ENCODE measurements at places on chromosomes 11 and 22. TPM values are rescaled to one million over a fixed set of nuclear protein-coding genes. Genes with fewer than 3 reads are reported as not detected.
A peak's percentile ranks its signal among the peaks of the same experiment; 100 is the strongest.

- DNase-seq = no peak
- peaks cover 14% of the 10 kb centered on the region for H3K4me1 ChIP-seq
Observed at GRCh38 chr11:111846063-111846462, 25.3 kb downstream of the ALG9 start.

DNA sequence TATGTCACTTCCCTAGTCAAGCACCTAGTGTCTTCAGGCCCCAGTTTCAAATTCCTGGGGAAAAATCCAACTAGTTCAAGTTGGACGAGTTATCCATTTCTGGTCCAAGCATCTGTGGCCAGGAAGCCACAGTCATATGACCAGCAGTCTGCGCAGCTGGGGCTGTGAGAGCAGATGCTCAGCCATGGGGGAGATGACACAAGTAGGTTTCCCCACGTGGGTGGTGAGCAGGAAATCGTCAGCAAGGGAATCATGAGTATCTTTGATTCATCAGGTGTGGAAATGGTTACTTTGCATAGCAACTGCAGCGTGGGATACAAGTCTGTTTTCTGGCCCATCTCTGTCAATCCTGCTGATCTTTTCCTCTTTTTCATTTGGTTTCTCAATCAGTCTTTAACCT is 185.3 kb downstream of the C11orf91 start:
- no peaks in the 10 kb centered on the region for H3K36me3 ChIP-seq
- DNase-seq = peak; percentile 47
- H3K27ac ChIP-seq = no peak overlapping the region

GRCh38 chr22:43901976-43902643 is 10.3 kb upstream of the PNPLA5 start:
- H3K27ac ChIP-seq = no peak overlapping the region
- no peaks in the 10 kb centered on the region for H3K4me1 ChIP-seq
- H3K36me3 ChIP-seq = no peaks in the 10 kb centered on the region
- H3K27me3 ChIP-seq = peaks cover 50% of the 10 kb centered on the region

GRCh38 chr22:37309211-37310074 is 27.1 kb downstream of the CYTH4 start:
- DNase-seq = no peak
- no peaks in the 10 kb centered on the region for H3K36me3 ChIP-seq
- H3K27me3 ChIP-seq = no peaks in the 10 kb centered on the region
- peaks cover 33% of the 10 kb centered on the region for H3K4me1 ChIP-seq
- H3K27ac ChIP-seq = no peak overlapping the region

- H3K27me3 ChIP-seq = no peaks in the 10 kb centered on the region
- peaks cover 14% of the 10 kb centered on the region for H3K4me1 ChIP-seq
- DNase-seq = no peak
Observed at GRCh38 chr11:69791276-69792180, 16.4 kb upstream of the FGF4 start.

DNA sequence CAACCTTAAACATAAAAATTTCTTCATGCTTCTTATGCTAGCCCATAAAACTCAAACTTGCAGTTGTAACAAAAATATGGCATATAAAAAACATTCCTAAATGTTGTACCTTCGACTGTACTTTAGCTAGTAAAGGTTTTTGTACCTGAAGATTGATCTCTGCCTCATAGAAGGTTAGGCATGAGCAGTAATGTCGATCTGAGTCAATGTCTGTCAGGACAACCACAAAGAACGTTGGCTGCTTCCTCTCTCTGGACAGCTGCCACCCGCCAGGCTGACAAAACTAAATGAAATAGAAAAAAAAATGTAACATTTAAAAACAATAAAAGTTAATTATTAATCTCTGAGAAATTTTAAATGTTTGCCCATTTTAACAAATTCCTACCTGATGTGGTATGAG is 251.3 kb downstream of the SBF2 start:
- H3K36me3 ChIP-seq = peaks cover 8% of the 10 kb centered on the region
- no peak overlapping the region for H3K4me3 ChIP-seq
- no peak overlapping the region for H3K27ac ChIP-seq
- DNase-seq = no peak
- peaks cover 8% of the 10 kb centered on the region for H3K4me1 ChIP-seq

- peaks cover 39% of the 10 kb centered on the region for H3K36me3 ChIP-seq
- no peak overlapping the region for H3K4me3 ChIP-seq
- peak overlapping the region; percentile 14 for H3K27ac ChIP-seq
- no peak for DNase-seq
- H3K4me1 ChIP-seq = peaks cover 8% of the 10 kb centered on the region
Observed at GRCh38 chr11:133895551-133895950, 50.2 kb upstream of the SPATA19 start.

- H3K4me3 ChIP-seq = no peak overlapping the region
- H3K27me3 ChIP-seq = no peaks in the 10 kb centered on the region
- H3K4me1 ChIP-seq = no peaks in the 10 kb centered on the region
- no peak for DNase-seq
- no peak overlapping the region for H3K27ac ChIP-seq
- no peaks in the 10 kb centered on the region for H3K36me3 ChIP-seq
Observed at GRCh38 chr11:113531575-113532451, 56.6 kb upstream of the DRD2 start.

- no peaks in the 10 kb centered on the region for H3K36me3 ChIP-seq
- H3K4me3 ChIP-seq = peak overlapping the region; percentile 64
- DNase-seq = no peak
Observed at GRCh38 chr11:120168108-120168959, 30.4 kb upstream of the TRIM29 start.

- H3K4me3 ChIP-seq = no peak overlapping the region
- no peak for DNase-seq
- no peaks in the 10 kb centered on the region for H3K4me1 ChIP-seq
- no peaks in the 10 kb centered on the region for H3K36me3 ChIP-seq
Observed at GRCh38 chr11:34180040-34180813, 74.8 kb downstream of the NAT10 start.

DNA sequence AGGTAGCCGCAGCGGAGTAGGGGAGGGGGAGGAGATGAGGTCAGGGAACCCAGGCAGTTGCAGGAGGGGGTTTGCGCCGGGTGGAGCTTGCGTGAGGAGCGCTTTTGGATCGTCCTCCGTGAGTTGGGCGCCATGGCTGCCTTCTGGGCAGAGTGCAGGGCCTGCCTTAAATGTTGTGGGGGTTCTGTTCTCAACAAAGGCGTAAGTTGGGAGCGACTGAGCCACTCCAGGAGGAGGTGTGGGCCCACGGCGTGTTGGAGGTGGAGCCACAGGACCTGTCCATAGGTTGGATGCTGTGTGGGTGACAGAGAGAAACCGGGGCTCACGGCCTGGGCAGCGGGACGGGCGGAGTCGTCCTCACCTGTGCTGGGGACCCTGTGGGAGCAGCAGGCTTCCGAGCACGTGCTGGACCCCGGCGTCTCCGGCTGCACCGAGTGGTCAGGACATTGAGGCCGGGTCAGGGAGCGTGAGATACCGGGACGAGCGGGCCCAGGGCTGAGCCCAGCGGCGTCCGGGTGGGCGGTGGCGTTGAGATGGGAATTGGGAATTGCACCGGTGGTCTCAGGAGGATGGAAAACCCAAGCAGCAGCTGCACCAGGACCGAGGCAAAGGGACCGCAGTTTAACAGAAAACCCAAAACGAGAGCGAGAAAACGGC is 977 bp upstream of the PGGHG start:
- H3K36me3 ChIP-seq = peaks cover 9% of the 10 kb centered on the region
- peaks cover 30% of the 10 kb centered on the region for H3K4me1 ChIP-seq
- H3K27ac ChIP-seq = no peak overlapping the region
- H3K27me3 ChIP-seq = peaks cover 44% of the 10 kb centered on the region

UBE4A gene
- 32.0 TPM for total RNA-seq

CFAP300 gene
- 0.83 TPM for total RNA-seq

OR2AG1 gene
- not detected for total RNA-seq

LSP1 gene
- 36.3 TPM for total RNA-seq

PKNOX2 gene
- 2.9 TPM for total RNA-seq

RIBC2 gene
- not detected for total RNA-seq

DEFB131B gene
- total RNA-seq = not detected

KDELR3 gene
- total RNA-seq = 5.8 TPM

PLAAT3 gene
- 74.8 TPM for total RNA-seq

NLRP10 gene
- not detected for total RNA-seq

XRCC6 gene
- 181 TPM for total RNA-seq
